ENCODE measurements at places on chromosomes 5 and 9. TPM values are rescaled to one million over a fixed set of nuclear protein-coding genes. Genes with fewer than 3 reads are reported as not detected.

DNA sequence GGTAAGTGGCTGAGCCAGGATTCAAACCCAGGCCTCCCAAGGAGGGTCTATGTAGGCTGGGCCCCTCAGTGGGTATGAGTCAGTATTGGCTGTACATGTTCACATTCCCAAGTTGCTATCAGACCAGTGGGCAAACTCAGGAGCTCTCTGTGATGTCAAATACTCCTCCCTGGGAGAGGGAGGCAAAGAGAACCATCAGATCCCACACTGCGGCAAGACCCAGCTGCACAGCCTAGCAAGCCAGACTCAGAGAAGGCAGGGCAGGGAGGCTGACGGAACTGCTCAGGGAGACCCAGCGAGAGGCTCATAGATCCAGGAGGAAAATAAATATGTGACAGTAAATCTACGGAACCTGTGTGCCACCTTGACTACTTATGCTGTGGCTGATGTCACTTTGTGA is 42.6 kb upstream of the SAP30L start:
- DNase-seq = no peak

DNA sequence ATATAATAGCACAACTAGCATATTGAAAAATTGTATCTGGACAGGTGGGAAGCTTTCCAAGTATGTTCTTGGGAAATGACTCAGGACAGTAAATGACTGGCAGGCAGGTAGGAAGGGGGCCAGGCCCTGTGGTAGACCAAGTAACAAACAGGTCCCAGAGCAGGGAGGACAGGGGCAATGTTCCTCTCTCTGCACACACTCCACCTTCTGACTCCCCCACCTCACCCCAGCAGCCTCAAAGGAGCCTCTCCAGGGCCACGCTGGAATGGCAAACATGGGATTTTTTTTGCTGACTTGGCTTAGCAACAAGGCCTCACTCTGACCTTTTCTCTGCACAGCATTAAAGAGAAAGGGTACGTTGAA is 31.1 kb upstream of the IQGAP2 start:
- DNase-seq = no peak

DNA sequence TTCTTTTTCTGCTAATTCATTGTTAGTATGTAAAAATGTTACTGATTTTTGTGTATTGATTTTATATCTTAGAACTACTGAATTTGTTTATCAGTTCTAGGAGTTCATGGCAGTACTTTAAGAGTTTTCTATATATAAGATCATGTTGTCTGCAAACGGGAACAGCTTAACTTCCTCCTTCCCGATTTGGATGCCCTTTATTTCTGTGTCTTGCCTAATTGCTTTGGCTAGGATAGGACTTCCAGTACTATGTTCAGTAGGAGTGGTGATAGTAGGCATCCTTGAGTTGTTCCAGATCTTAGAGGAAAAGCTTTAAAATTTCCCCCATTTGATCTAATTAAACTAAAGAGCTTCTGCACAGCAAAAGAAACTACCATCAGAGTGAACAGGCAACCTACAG is 20.1 kb downstream of the RCL1 start:
- DNase-seq = no peak

The IL4 gene
- not detected for total RNA-seq

GRCh38 chr9:103988821-103989220 is 105.3 kb upstream of the SMC2 start:
- no peak for DNase-seq

DNA sequence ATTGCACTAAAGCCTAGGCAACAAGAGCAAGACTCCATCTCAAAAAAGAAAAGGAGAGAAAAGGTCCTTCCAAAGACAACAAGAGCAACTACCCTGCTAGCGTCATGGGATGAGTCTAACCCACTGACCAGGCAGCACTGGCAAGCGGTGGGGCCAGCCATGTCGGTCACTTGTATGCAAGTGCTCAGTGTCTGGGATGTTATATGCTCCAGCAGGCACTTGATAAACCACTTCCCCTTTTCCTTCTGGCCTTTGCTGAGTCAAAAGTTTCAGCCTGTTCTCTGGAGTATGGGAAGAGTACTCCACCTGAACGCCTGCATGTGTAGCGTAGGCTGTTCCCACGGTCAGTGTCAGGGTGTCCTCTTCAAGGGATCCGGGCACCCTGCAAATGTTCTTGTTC is 9.2 kb upstream of the MXD3 start:
- no peak for DNase-seq

- no peak for DNase-seq
Measured at GRCh38 chr9:132319421-132320110, 35.2 kb downstream of the SETX start.

GRCh38 chr5:39415201-39415600 is 9.6 kb downstream of the DAB2 start:
- DNase-seq = no peak

DNA sequence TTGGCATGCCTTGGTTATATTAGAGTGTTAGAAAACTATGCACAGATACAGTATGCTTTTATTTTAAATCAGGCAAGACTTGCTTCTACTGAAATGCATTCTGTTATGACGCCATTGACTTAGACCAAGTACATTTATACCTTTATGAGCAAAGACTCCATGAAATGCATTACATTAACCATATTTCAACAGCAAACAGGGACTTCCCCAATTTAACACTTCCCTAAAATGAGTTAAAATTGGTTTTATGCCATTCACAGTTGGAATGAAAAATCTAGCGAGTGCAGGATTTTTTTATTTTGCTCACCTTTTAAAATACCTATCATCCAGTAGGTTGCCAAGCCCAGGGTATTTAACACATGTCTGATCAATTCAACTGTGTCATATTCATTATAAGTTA is 272.1 kb upstream of the IZUMO3 start:
- no peak for DNase-seq

GRCh38 chr5:179375831-179376365 is 30.6 kb upstream of the ADAMTS2 start:
- no peak for DNase-seq

DNA sequence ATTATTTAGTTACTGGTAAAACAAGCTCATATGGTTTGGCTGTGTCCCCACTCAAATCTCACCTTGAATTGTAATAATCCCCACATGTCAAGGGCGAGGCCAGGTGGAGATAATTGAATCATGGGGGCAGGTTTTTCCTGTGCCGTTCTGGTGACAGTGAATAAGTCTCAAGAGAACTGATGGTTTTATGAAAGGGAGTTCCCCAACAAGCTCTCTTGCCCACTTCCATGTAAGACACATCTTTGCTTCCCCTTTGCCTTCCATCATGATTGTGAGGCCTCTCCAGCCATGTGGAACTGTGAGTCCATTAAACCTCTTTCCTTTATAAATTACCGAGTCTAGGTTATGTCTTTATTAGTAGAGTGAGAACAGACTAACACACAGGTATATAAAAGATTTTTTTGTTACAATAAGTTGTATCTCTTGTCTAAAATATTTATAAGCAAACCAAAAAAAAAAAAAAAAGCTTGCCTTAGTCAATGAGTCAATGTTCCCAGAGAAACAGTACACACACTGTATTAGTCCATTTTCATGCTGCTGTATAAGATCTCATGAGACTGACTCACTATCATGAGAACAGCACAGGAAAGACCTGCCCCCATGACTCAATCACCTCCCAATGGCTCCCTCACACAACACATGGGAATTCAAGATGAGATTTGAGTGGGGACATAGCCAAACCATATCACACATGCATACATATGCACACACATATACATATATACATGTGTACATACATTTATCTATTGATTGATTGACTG is 138.3 kb downstream of the BASP1 start:
- DNase-seq = no peak

- DNase-seq = no peak
Measured at GRCh38 chr9:70170151-70170790, 88.5 kb upstream of the SMC5 start.

- no peak for DNase-seq
Measured at GRCh38 chr5:42587096-42587723, 164.0 kb downstream of the GHR start.

DNA sequence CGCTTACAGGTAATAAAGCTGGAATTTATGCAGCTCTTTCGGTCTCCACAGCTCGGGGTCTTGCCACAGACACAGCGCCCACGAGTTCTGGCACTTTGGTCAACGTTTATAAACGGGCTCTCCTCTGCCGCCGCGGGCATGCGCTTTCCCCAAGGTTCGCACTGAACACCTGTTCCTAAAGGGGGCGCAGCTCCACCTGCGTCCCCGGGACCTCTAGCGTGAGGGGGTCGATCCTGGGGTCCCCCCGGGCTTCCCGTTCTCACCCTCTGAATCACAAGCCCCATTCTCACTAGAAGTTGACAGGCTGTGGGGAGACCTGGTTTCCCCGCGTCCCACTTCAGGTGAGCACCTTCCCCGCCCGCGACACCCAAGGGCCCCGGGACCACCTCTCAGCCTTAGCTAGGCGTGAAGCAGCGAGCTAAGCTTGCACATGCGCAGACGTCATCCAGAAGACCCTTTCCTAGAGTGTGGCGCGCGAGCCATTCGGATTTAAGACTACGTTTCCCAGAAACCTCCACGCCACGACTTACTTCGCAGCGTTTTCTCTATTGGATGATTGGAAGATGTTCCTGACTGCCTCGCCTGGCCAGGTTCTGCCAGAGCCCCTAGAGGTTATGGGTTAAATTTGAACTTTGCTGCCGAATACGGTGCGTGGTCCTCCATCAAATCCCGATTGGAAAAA is 21.3 kb upstream of the ZNF782 start:
- DNase-seq = peak; percentile 25

DNA sequence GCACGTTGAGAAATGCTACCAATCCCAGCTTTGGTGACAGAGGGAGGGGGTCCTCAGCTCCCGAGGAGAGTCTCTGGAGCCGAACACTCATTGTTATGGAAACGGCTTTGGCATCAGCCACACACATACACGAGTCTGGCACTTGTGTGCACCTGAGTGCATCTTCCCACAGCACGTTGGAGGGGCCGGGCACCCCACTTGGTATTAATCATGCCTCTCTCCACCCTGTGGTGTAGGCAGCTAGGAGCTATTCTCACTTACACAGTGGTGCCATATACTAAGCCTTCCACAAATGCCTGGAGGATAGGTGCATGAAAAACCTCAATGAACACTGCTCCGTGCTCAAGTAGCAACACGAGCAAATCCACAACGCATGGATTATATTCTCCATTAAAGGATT is 133.9 kb upstream of the PANK3 start:
- no peak for DNase-seq

The DNAJC18 gene
- total RNA-seq = 14.3 TPM

The TMC1 gene
- total RNA-seq = 0.25 TPM

The SLIT3 gene
- total RNA-seq = 22.7 TPM

DNA sequence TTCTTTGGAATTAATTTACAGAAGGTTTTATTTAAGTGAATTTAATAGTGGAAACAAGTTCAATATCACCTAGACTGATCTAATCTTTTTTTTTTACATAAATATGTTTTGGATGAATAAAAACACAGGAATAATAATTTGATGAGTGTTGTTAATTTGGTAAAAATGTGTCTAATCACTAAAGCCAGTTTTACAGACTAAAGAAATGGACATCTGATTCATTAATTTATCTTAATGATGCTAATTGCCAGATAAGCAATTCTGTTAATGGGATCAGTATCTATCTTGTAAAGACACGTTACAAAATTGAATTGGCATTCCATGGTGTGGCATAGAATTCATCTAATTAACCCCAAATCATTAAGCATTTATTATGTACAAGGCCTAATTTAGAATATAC is 743.3 kb upstream of the CDH6 start:
- no peak for DNase-seq

GRCh38 chr9:110672873-110673510 is 4.4 kb downstream of the MUSK start:
- no peak for DNase-seq

The LIFR gene
- 45.8 TPM for total RNA-seq

The SPATA31C1 gene
- not detected for total RNA-seq

The EXOSC3 gene
- 15.9 TPM for total RNA-seq

- DNase-seq = peak; percentile 17
Measured at GRCh38 chr5:1182633-1183423, 18.6 kb upstream of the SLC6A19 start.

GRCh38 chr5:88503406-88503805 is 234.8 kb upstream of the TMEM161B start:
- no peak for DNase-seq

DNA sequence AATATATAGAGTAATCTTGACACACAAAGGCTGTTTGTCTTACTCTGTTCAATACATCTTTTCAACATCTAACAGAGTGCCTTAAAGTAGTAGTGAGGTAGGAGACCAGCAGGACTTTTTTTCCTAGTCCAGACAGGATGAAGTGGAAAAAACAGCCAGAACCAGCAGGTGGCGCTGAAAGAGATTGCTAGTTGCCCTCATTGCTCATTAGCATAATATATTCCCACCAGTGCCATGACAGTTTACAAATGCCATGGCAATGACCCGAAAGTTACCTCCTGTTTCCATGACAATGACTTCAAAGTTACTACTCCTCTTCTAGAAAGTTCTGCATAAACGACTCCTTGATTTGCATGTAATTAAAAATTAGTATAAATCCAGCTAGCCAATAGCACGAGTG is 387.4 kb downstream of the ACTL7B start:
- DNase-seq = no peak

GRCh38 chr5:129853588-129853987 is 50.7 kb upstream of the CHSY3 start:
- DNase-seq = no peak

DNA sequence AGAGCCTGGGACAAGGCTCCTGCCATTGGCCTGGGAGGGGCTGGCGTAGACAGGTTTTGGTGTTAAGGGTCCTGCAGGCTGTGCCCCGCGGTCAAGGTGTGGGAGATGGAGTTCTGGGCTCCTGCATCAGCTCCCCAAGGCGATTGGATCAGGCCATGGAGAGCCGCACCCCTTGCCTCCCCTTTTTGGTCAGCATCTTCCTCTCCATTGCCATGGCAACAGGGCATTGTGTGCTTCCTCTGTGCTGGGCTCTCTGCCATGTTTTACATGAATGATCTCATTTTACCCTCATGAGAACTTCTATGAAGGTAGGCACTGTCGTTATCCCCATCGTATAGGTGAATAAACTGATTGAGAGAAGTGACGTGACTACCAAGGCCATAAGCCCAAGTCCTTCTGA is 344.3 kb upstream of the CLINT1 start:
- DNase-seq = no peak

- no peak for DNase-seq
Measured at GRCh38 chr5:175743676-175744210, 85.9 kb downstream of the HRH2 start.

DNA sequence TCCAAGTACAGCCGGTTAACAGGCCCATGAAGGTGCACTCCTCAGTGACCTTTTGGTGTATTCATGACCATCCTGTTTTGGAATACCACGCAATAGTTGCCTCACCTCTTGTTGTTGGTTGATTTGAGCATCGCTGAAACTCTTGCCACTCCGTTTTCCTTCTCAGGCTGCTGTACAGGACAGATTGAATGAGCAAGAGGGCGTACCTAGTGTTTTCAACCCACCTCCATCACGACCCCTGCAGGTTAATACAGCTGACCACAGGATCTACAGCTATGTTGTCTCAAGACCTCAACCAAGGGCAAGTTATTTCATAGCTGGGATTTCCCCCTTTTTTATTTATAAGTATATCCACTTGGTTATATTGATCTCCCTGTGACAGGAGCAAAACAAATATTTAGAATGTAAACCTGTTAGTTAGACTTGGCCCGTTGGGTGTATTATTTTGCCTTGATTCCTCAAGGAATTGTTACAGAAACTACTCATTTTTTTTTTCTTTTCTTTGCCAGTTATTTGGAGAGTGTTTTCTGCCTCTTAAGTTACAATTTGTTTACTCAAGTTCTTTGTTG is 38.1 kb downstream of the FAF2 start:
- DNase-seq = no peak

The SH2D3C gene
- 18.2 TPM for total RNA-seq

The IL9 gene
- total RNA-seq = not detected
